ENCODE measurements at places on chromosomes 7 and 10. TPM values are rescaled to one million over a fixed set of nuclear protein-coding genes. Genes with fewer than 3 reads are reported as not detected.

The SOSTDC1 gene
- total RNA-seq: 13.1 TPM

The AGR2 gene
- total RNA-seq: not detected

The SUGCT gene
- total RNA-seq: 1.9 TPM

The TMEM270 gene
- not detected for total RNA-seq

The AASS gene
- 32.9 TPM for total RNA-seq

The LRCH4 gene
- total RNA-seq: 17.5 TPM

The KDM7A gene
- total RNA-seq: 22.2 TPM

The UPK3BL2 gene
- total RNA-seq: 10.3 TPM

The C10orf143 gene
- 1.3 TPM for total RNA-seq

The SLC29A4 gene
- 24.4 TPM for total RNA-seq

The UFSP1 gene
- 2.5 TPM for total RNA-seq

The TSPAN33 gene
- total RNA-seq: 5.6 TPM

The NCF1 gene
- total RNA-seq: not detected

The CDH23 gene
- total RNA-seq: 7.2 TPM

The PILRA gene
- total RNA-seq: 3.8 TPM

The RBM20 gene
- 2.5 TPM for total RNA-seq

The UCN3 gene
- not detected for total RNA-seq

The AKR1B15 gene
- not detected for total RNA-seq

The LFNG gene
- total RNA-seq: 12.8 TPM

The FIGNL1 gene
- total RNA-seq: 43.8 TPM

The PRDX3 gene
- total RNA-seq: 84.8 TPM

The ADCYAP1R1 gene
- 65.4 TPM for total RNA-seq

The TMEM213 gene
- total RNA-seq: not detected

The SMIM30 gene
- 16.9 TPM for total RNA-seq

The WASHC2A gene
- 39.8 TPM for total RNA-seq

The PRPS1L1 gene
- not detected for total RNA-seq

The SPDYE2B gene
- total RNA-seq: not detected

The MUC12 gene
- not detected for total RNA-seq

The MSMB gene
- total RNA-seq: not detected

The CDNF gene
- total RNA-seq: not detected

The EIF5AL1 gene
- not detected for total RNA-seq

The STN1 gene
- total RNA-seq: 5.0 TPM

The SPDYE2 gene
- total RNA-seq: not detected

The CLRN3 gene
- not detected for total RNA-seq

The CSTF2T gene
- 29.1 TPM for total RNA-seq

The GARIN1A gene
- total RNA-seq: 3.4 TPM

The ADAM12 gene
- total RNA-seq: 3.4 TPM

The CCDC7 gene
- total RNA-seq: 124 TPM

The OR2A7 gene
- total RNA-seq: 0.94 TPM

The OGDHL gene
- total RNA-seq: 7.5 TPM

The LOXL4 gene
- total RNA-seq: 0.31 TPM

The CACNA2D1 gene
- total RNA-seq: 275 TPM

The MET gene
- 6.9 TPM for total RNA-seq

The GALNT17 gene
- total RNA-seq: 17.2 TPM

The LZTS2 gene
- total RNA-seq: 24.7 TPM

The FAM241B gene
- 8.1 TPM for total RNA-seq

The PPP1R3A gene
- total RNA-seq: not detected

The NKX2-3 gene
- total RNA-seq: not detected

The FGFBP3 gene
- total RNA-seq: 28.5 TPM

The FRMPD2 gene
- total RNA-seq: 11.0 TPM

The CTAGE4 gene
- 1.6 TPM for total RNA-seq

The MICALL2 gene
- 9.7 TPM for total RNA-seq

The ZNF727 gene
- total RNA-seq: 3.8 TPM
